Activated CD8-positive, alpha-beta T cell treated with anti-CD3 and anti-CD28 coated beads for 36 hours (primary cell): ENCODE measurements at places on chromosomes 11 and 22. TPM values are rescaled to one million over a fixed set of nuclear protein-coding genes. Genes with fewer than 3 reads are reported as not detected.

DNA sequence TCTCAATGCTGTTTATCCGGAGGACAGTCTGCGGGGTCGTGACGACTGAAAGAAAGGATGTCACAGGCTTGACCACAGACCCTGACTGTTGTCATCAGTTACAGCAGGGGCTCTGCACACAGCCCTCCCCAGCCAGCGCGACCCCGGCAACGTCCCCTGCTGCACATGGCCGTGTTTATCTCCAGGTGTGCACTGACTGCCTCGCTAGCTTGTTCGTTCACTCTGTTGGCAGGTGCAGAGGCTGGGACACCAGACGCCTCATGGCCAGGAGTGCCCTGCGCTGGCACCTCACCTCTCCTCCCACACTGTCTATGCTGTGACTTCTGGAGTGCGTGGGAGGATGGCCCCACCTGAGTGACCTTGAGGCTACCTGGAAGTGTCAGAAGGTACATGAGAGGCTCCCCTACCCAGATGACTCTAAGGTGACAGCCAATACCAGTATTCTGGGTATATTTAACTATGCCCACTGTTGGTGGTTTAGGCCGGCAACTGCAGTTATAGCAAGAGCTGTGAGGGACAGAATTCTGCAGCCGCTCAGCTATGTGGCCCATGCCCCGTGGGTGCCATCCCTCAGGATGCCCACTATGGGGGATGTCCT is 12.2 kb downstream of the MRPL21 start:
- no peaks in the 10 kb centered on the region for H3K27me3 ChIP-seq
- H3K36me3 ChIP-seq = peaks cover 37% of the 10 kb centered on the region
- no peak overlapping the region for H3K4me3 ChIP-seq

DNA sequence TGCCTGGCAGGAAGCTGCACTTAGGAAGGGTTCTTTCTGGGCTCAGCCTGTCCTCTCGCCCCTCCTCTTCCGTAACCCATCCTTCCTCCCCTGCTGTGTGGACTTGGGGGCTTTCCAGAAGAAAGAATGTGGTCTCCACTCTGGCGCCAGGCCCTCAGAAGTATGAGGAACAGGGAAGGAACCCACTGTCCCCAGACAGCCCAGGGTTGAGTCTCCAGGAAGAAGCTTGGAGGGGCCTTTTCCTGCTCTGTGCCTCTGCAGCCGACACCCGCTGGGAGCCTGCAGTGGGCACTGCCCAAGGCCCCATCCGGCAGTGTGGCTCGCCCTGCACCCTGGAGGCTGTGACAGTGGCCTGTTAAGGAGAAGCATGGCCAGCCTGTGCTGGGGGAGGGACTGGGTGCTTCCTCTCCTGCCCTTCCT is 112.6 kb downstream of the ST3GAL4 start:
- H3K4me3 ChIP-seq = no peak overlapping the region
- peaks cover 4% of the 10 kb centered on the region for H3K27me3 ChIP-seq
- H3K4me1 ChIP-seq = peaks cover 24% of the 10 kb centered on the region
- no peak overlapping the region for H3K27ac ChIP-seq

DNA sequence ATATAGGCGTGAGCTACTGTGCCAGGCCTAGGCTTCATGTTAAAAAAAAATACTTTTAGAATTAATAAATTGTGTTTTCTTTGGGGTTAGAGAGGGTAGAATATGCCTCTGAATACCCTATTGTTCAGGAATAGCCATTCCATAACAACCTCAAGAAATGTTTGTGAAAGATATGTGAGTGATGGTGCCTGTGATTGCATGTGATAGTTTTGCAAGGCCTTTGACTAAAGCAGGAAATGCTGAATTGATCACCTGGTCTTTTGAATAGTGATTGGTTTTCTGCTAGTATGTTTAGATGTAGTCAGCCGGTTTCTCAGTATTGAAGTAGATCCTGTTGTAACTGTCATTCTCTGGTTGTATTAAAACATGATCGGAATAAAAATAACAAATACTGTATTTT is 73.4 kb downstream of the UVRAG start:
- H3K4me3 ChIP-seq = no peak overlapping the region
- H3K36me3 ChIP-seq = peaks cover 4% of the 10 kb centered on the region

GRCh38 chr11:112882494-112883381 is 78.5 kb upstream of the NCAM1 start:
- peaks cover 4% of the 10 kb centered on the region for H3K4me1 ChIP-seq
- no peaks in the 10 kb centered on the region for H3K36me3 ChIP-seq
- H3K4me3 ChIP-seq = no peak overlapping the region
- no peaks in the 10 kb centered on the region for H3K27me3 ChIP-seq
- H3K27ac ChIP-seq = no peak overlapping the region

ADAMTS8 gene
- not detected for total RNA-seq

DNA sequence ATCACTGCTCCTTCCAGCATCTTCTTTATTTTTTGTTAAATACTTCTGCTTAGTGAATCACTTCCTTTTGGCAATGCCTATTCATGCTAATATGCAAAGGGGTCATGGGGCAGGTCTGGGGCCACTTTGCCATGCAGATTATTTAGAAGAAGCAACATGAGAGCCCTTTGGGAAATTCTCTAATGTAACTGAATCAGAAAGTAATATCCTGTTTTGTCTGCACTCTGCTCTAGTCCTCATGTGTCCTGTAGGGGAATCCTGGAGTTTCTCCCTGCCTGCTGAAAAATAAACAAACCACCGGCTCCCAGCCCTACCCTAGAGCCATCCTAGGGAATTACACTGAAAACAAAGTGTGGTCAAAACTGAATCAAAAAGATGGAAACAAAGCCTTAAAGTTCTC is 176.5 kb upstream of the POU2AF2 start:
- peaks cover 2% of the 10 kb centered on the region for H3K27me3 ChIP-seq
- H3K4me1 ChIP-seq = no peaks in the 10 kb centered on the region
- no peaks in the 10 kb centered on the region for H3K36me3 ChIP-seq
- no peak overlapping the region for H3K27ac ChIP-seq
- H3K4me3 ChIP-seq = no peak overlapping the region
- DNase-seq = no peak

GRCh38 chr11:107648242-107648641 is 57.3 kb downstream of the ELMOD1 start:
- no peak overlapping the region for H3K4me3 ChIP-seq
- no peaks in the 10 kb centered on the region for H3K4me1 ChIP-seq
- no peak overlapping the region for H3K27ac ChIP-seq

TNNI2 gene
- total RNA-seq = 0.92 TPM

- no peaks in the 10 kb centered on the region for H3K4me1 ChIP-seq
- H3K27ac ChIP-seq = no peak overlapping the region
- H3K27me3 ChIP-seq = no peaks in the 10 kb centered on the region
- no peak overlapping the region for H3K4me3 ChIP-seq
- no peaks in the 10 kb centered on the region for H3K36me3 ChIP-seq
Measured at GRCh38 chr11:103618528-103618927, 417.9 kb upstream of the DDI1 start.

LGR4 gene
- total RNA-seq = not detected

- no peaks in the 10 kb centered on the region for H3K4me1 ChIP-seq
- no peak overlapping the region for H3K27ac ChIP-seq
- no peak for DNase-seq
- no peak overlapping the region for H3K4me3 ChIP-seq
- peaks cover 15% of the 10 kb centered on the region for H3K27me3 ChIP-seq
Measured at GRCh38 chr11:107957109-107957588, 28.9 kb downstream of the RAB39A start.

- H3K4me3 ChIP-seq = no peak overlapping the region
- H3K27me3 ChIP-seq = no peaks in the 10 kb centered on the region
- H3K4me1 ChIP-seq = no peaks in the 10 kb centered on the region
Measured at GRCh38 chr11:85165819-85166218, 461.3 kb downstream of the DLG2 start.

AP1B1 gene
- total RNA-seq = 59.0 TPM
